Daoy (cell line): ENCODE measurements at places on chromosomes 5 and 9.

DNA sequence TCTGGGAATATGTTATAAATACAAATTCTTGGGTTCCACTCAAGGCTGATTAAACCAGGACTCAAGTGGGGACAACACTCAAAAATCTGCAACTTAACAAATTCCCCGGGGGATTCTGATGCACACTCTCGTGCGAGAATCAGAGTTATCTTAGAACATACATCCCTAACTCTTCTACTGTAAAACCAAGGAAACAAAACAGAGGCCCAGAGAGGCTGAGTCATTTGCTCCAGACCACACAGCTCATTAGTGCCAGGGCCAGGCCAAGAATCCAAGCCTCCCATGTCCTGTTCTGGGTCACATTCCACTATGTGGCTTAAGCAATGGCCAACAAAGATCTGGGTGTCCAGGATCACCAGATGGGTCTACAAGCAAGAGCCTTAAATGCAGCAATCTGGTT is 166.0 kb downstream of the ADAMTS12 start:
- peak; percentile 57 for DNase-seq

DNA sequence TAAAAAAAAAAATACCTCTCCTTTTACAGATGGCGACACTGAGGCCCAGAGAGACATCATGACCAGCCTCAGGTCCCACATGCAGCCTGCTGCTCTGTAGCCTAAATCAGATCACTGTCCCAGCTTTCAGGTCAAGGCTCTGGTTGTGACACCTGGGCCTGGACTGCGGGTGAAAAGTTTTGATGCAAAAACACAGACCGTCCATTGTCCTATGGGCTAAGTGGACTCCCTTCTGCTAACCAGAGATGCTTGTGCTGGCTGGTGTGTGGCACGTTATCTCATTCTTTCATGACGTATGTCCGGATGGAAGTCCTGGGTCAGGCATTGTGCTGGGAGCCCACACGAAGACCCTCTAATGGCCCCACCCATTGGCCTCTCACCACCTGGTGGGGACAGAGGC is 7.8 kb downstream of the NEK6 start:
- no peak for DNase-seq

DNA sequence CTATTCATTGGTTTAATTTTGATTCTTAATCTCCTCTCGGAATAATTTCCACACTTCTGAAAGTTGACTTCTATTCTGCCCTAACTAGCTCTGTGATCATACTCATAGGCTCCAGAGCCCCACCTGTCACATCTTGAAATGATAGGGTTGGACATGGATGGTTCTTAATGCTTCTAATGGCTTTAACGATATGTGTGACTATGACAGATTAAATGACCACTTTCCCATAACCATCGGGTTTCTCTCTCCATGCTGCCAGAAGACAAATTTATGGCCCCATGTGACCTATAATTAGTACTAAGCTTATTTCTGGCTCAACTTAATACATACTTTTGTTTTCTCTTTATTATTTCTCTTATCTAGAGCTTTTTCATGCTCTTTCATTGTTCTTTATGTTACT is 251.1 kb upstream of the TUT7 start:
- DNase-seq: no peak

- peak; percentile 98 for DNase-seq
Observed at GRCh38 chr9:134407121-134407779, 81.0 kb downstream of the RXRA start.

DNA sequence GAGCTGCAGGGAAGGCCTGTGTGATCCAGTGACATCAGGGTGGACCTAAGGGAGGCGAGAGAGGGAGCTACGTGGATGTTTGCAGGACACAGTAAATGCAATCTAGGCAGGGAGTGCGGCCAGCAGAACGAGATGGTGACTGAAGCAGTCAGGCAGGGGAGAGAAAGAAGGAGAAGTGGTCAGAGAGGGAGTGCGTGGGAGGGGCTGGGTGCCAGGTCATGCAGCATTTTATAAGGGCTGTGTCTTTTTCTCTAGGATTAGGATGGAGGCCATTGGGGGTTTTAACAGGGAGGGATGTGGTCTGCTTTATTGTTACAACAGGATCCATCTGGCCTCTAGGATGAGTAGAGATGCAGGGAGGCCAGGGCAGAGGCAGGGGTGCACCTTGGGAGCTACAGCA is 80.4 kb downstream of the DCP2 start:
- no peak for DNase-seq

DNA sequence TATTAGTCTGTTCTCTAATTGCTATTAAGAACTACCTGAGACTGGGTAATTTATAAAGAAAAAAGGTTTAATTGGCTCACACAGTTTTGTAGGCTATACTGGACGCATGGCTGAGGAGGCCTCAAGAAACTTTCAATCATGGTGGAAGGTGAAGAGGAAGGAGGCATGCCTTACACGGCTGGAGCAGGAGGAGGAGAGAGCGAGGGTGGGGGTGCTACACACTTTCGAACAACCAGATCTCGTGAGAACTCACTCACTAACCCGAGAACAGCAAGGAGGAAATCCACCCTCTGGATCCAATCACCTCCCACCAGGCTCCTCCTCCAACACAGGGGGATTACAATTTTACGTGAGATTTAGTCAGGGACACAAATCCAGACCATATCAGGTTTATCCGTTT is 90.0 kb downstream of the RMI1 start:
- DNase-seq: no peak

DNA sequence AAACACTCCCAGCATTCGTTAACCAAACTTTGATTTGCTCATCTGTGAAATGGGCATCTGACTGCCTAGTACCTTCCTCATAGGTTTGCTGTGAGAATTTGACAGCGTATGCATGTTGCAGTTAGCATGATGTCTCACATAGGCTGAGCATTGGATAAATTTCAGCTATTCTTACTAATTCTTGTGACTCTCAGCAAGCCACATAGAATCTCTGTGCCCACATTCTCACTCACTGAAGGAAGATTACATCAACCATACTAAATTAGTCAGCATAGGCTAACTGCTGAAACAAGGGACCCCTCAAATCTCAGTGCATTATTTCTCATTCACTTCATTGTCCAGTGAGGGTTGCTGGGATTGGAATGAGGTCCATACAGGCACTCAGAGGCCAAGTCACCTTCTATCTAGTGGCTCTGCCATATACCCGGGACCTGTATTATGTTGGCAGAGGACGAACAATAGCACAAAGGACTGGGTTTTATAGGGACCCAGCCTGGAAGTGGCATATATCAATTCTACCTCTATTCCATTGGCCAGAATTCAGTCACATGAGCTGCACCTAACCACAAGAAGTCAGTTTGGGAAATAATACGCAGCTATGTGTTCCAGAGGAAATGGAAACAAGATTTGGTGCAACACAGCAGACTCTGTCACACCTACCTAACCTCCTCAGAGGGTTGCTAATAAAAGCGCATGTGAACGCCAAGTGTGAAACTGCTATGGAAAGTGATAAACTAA is 4.2 kb upstream of the PTGER4 start:
- DNase-seq: no peak

GRCh38 chr5:143234162-143234842 is 169.2 kb downstream of the NR3C1 start:
- DNase-seq: no peak

DNA sequence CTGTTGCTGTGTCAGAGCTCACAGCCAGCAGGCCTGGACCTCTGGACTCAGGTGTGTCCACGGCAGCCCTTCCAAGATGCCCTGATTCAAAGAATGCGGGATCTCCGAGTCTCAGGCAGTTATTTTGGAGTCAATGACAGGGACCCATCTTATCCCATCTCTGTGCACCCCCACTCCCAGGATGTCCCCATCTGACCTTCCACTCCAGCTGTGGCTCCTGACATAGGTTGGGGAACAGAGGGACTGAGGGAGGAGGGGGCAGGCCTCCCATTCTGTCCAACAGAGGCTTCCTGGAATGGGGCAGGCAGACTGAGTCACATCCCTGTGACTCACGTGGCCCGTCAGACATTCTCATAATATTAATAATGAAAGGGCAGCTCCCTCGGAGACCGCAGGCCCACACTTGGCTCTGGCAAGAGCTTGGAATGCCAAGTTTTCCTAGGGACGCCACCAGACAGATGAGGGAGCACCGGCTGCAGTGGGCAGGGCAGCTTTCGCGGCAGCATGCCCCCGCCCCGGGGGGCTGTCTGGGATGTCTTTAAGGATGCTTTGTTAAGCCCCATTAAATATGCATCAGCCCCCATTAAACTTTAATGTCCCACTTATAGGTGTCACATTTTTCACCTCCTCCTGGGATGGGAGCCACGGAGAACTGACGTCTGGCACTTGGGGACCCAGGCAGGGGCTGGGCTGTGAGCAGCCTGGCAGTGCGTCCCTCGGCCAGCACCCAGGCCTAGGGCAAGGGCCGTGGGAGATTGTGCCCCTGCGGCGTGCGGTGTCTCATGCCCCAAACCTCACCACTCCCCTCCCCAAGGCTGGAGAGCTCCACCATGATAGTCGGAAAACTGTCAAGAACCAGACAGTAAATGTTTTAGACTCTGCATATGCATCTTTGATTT is 23.6 kb upstream of the FIBCD1 start:
- peak; percentile 98 for DNase-seq

DNA sequence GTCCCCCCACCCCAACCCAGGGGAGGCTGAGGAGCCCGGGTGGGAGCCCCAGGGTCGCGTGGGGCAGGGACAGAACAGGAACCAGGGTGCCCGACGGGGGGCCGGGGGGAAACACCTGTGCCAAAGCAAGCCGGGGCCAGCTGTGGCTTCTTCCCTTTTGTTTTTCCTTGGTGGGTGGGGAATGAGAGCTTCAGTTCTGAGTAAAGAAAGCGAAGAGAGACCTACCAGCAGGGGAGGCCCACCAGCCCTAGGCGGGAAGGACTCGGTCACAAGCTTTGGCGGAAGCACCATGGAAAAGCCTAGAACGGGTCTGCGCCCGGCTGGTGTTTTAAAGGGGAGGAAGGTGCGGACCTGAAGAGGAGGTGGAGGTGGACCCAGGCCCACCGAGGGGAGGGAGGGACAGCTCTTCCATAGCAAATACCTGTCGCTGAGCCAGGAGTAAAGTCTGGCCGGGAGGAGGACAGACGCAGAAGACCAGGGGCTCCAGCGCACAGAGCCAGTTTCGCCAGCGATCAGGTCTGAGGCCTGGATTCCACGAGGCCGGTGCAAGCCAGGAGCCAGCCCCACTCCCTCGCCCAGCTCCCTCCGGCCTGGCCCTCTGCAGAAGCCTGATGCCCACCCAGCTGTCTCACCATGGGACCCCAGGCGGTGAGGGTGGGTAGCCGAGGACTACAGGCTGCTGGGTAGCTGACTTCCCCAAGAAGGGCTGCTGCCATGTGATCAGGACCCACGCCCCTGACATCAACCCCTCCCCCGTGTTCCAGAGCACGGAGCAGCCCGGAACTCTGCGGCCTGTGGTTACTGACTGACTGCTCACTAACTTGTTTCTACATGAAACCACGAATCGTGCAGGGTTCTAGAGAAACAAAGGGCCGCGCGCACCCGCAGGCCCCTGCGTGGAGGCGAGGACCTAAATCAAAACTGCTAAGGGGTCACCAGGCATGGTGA is 849 bp upstream of the MGAT1 start:
- peak; percentile 61 for DNase-seq

GRCh38 chr9:73402081-73403028 is 250.7 kb downstream of the ANXA1 start:
- DNase-seq: peak; percentile 5

DNA sequence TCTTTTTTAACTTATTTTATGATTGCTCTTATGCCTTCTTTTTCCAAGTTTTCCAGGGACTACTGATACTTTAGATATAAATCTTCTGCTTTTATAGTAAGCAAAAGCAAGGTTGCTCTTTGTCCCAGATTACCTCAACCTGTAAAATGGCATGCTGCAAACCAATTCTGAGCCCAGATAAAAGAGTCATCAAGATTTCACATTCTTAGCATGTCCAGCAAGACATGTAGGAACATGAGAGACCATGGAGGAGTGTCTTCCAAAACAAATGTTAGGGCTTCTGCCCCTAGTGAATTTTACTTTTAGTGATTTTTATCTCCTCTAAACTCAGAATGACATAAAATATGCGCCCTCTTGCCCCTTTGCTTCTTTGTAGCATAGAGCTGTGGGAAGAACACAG is 7.0 kb upstream of the CDC20B start:
- DNase-seq: no peak

GRCh38 chr5:148237785-148238417 is 424 bp upstream of the MARCOL start:
- no peak for DNase-seq

DNA sequence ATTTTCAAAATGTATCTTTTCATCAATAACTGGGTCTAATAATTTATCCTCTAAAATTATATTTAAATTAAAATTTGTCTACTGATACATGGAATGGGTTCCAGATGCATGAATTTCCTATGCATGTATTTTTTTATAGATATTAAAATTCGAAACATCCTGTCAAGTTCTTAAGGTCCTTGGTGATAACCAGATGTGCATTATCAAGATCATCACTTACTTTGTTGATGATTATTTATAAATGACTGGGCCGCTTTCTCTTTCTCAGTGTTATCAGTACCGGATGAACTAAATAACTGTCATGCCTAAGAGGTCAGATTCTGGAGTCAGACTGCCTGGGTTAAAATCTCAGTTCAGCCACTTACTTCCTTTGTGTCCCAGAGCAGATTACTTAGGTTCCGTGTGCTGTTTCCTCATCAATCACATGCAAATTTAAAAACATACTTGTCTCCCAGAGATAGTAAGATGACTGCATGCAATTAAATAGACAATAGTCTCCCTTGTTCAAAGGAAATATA is 124.3 kb downstream of the TEX10 start:
- DNase-seq: no peak

DNA sequence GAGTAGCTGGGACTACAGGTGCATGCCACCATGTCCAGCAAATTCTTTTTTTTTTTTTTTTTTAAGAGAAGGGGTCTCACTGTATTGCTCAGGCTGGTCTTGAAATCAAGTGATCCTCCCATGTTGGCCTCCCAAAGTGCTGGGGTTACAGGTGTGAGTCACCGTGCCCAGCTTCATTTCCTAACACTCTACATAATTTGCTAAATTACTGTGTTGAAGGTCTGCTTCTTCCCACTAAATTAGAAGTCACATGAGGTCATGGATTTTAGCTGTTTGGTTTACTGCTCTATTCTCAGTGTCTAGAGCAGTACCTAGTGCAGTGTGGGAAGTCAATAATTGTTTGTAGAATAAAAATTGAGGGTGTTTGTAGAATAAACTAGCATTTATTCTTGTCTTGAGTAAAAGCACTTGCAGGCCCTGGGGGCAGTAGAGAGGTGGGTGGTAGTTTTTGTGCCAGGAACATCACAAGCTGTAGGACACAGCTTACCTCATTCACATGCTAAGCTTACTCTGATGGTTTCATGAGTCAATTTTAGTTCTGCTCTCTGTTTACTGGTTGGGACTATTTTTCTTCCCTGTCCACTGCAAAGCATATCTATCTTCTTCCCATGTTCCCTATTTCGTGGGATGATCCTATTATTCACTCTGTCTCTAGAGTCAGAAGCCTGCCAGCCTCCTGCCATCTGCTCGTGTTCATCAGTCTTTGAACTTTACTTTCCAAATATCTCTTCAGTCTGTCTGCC is 7.0 kb downstream of the TEX48 start:
- no peak for DNase-seq

DNA sequence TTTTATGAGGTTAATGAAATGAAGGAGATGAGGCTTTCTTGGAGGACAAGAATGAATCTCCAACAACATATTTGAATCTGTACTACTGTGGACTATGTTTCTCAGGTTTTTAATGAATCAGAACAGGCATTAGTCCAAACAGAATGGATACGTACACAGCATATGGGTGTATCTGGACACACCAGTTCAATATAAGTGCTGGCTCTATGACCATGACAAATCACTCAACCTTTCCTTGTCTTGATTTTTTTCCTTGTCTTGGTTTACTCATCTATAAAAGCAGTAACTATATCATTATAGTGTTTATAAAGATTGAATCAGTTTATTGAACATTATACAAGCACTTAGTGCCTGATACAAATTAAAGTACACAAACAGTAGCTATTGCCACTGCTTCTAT is 104.1 kb downstream of the AP3B1 start:
- no peak for DNase-seq
